ENCODE measurements at places on chromosomes 12 and 14. TPM values are rescaled to one million over a fixed set of nuclear protein-coding genes. Genes with fewer than 3 reads are reported as not detected.

The HOXC6 gene
- total RNA-seq = not detected

The HOXC4 gene
- not detected for total RNA-seq

DNA sequence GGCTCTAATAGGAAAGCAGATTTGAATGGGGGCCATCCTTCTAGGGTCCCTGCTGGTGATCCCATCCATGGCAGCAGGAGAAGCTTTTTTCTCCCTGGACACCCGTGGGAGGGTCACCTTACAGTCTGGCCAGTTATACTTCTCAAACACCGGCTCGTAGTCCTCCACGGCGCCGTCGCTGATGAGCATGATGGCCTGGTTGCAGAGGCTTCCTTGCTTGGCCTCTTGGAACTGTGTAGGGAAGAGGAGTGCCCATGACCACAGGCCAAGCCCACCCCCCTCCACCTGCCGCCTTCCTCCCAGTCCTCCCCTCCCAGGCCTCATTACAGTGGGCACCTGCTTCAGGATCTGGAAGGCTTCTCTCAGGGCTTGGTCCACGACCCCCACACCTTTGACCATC lies 33.8 kb downstream of the CACNA2D4 start:
- H3K4me1 ChIP-seq = no peaks in the 10 kb centered on the region
- H3K4me3 ChIP-seq = no peak overlapping the region
- H3K27ac ChIP-seq = no peak overlapping the region
- no peaks in the 10 kb centered on the region for H3K36me3 ChIP-seq

The KRT5 gene
- total RNA-seq = not detected

GRCh38 chr12:106855221-106855758 lies 80.8 kb downstream of the RIC8B start:
- no peak overlapping the region for H3K27ac ChIP-seq
- H3K4me1 ChIP-seq = peaks cover 2% of the 10 kb centered on the region
- peaks cover 12% of the 10 kb centered on the region for H3K36me3 ChIP-seq

The KRT81 gene
- total RNA-seq = not detected

The SIRT4 gene
- total RNA-seq = 1.0 TPM

GRCh38 chr14:42130815-42131214 lies 524.1 kb downstream of the LRFN5 start:
- no peak overlapping the region for H3K27ac ChIP-seq
- no peak overlapping the region for H3K4me3 ChIP-seq
- no peaks in the 10 kb centered on the region for H3K36me3 ChIP-seq
- no peaks in the 10 kb centered on the region for H3K4me1 ChIP-seq
- no peak for DNase-seq
- no peaks in the 10 kb centered on the region for H3K27me3 ChIP-seq

- no peak overlapping the region for H3K4me3 ChIP-seq
- DNase-seq = no peak
Measured at GRCh38 chr14:80781972-80782367, 159.6 kb downstream of the CEP128 start.

DNA sequence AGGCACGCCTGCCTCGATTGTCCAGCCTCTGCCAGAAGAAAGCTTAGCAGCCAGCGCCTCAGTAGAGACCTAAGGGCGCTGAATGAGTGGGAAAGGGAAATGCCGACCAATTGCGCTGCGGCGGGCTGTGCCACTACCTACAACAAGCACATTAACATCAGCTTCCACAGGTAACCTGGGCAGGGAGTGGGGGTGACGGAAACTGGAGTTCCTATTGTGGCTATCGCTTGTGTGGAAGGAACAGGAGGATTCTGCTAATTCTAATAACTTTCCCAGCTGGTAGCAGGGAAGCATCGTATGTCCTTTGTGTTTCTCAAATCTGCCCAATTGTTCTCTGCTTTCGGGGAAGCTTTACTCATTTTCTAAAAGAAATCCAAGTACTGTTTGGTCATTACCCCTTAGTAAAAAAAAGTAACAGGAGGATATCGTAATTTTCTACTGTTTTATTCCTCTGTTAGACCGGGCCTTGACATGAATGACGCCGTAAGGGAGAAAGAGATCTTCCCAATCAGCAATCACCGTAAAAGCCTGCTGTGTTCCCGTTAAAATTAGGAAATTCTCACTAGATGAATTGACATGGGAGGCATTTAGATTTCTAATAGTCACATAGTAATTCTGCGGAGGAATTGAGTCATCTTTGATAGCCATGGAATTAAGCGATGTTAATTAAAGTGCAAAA lies 449 bp downstream of the THAP2 start:
- H3K4me3 ChIP-seq = peak overlapping the region; percentile 97
- peaks cover 28% of the 10 kb centered on the region for H3K36me3 ChIP-seq
- no peaks in the 10 kb centered on the region for H3K27me3 ChIP-seq
- no peak for DNase-seq
- peaks cover 35% of the 10 kb centered on the region for H3K4me1 ChIP-seq

DNA sequence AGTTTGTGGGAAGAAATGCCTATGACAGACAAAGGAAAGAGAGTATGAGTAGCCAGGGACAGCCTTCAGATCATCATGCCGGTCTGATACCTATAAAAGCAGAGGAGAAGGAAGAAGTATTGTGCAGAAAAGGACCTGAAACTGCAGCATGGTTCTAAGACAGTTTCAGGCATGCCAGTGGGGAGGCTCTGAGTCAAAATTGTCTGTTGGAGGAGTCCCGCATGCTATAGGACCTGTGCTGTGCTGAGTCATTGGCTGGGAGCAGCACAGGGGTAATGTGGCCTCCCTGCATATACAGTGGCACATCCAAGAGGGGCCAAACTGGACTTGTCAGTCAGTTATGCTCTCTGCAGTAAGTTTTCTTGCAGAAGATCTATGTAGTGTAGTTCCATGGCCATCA lies 40.7 kb downstream of the NEUROD4 start:
- H3K4me1 ChIP-seq = peaks cover 12% of the 10 kb centered on the region
- DNase-seq = peak; percentile 9
- H3K27ac ChIP-seq = no peak overlapping the region
- H3K27me3 ChIP-seq = peaks cover 9% of the 10 kb centered on the region
- no peaks in the 10 kb centered on the region for H3K36me3 ChIP-seq
- no peak overlapping the region for H3K4me3 ChIP-seq

DNA sequence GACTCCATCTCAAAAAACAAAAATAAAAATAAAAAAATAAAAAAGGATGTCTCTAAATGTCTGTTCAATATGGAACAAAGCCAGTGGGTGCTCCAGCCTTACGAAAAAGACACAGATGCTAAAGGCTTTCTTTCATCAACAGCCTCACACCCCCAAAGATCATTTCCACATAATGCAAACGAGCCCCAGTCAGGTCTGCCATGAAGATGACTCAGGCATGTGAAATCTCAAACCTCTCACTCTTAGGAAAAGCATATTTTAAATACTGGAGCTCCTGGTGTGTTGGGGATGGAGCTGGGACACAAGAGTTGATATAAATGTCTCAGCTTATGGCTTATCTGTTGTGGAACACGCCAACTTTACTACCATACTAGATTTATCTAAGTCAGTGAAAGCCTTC lies 49.9 kb upstream of the PLXNC1 start:
- H3K27me3 ChIP-seq = no peaks in the 10 kb centered on the region
- DNase-seq = no peak
- peaks cover 37% of the 10 kb centered on the region for H3K4me1 ChIP-seq
- H3K36me3 ChIP-seq = no peaks in the 10 kb centered on the region
- H3K27ac ChIP-seq = no peak overlapping the region
- no peak overlapping the region for H3K4me3 ChIP-seq

DNA sequence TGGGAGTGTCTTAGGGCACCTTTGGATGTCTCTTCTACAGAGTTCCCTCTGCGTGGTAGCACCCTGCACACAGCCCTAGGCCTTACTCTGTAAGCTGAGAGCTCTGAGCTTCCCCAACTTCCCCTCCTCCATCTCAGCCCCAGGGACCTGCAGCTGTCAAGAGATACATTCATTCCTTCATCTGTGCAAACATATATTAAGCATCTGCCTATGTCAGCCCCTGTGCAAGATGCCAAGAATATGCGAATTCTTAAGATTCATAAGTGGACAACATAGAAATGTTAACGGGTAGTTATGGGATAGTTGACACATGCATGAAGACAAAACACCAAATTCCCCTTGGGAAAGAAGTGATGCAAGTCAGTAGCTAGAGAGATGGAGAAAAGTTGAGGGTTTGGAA lies 190.8 kb downstream of the SLC41A2 start:
- H3K27me3 ChIP-seq = no peaks in the 10 kb centered on the region
- no peak for DNase-seq
- H3K4me1 ChIP-seq = peaks cover 33% of the 10 kb centered on the region
- H3K27ac ChIP-seq = no peak overlapping the region
- H3K4me3 ChIP-seq = no peak overlapping the region

DNA sequence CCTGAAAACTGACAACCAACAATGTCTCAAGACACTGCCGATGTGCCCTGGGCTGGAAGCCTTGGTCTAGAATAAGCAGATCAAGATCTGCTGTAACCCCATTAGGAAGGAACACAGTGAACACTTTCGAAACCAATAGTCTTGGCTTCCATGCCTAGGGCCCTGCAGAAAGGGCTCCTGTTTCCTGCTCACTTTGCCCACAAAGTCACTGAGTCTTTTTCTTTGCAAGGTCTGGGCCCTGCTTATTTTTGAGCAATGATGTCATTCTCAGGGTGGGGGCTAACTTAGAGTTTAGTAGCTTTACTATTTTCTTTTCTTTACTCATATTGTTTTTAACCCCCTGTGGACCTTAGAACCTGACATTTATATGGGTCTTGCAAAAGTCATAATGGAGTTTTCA lies 704.2 kb upstream of the TMEM132C start:
- no peak for DNase-seq
- no peaks in the 10 kb centered on the region for H3K27me3 ChIP-seq
- H3K4me1 ChIP-seq = peaks cover 38% of the 10 kb centered on the region

DNA sequence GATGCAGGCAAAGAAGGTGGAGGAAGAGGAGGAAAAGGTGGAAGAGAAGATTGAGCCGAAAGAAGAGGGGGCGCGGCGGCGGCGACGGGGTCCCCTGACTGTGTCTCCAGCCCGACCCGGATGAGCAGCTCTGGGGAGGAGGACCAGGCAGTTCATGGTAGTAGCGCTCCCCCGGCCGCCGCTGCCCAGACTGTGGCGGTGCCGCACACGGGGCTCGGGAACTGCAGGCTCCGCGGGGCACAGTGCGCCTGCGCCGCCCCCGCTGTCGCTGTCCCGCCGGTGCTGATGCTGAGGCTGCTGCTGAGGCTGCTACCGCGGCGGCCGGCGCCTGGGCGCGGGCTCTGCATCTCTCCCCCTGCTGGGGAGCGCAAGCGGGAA lies at the start of gene KCNH5:
Gene KCNH5, minus strand, starts transcription at position 225 of the 378 bp plus-strand sequence. CDS start 272 bp downstream, outside the sequence.
- DNase-seq = no peak
- no peaks in the 10 kb centered on the region for H3K36me3 ChIP-seq
- no peaks in the 10 kb centered on the region for H3K4me1 ChIP-seq

GRCh38 chr14:37546621-37547447 lies 48.2 kb downstream of the FOXA1 start:
- H3K27ac ChIP-seq = no peak overlapping the region
- no peaks in the 10 kb centered on the region for H3K27me3 ChIP-seq
- no peak overlapping the region for H3K4me3 ChIP-seq
- no peaks in the 10 kb centered on the region for H3K36me3 ChIP-seq
- no peaks in the 10 kb centered on the region for H3K4me1 ChIP-seq
- DNase-seq = no peak

DNA sequence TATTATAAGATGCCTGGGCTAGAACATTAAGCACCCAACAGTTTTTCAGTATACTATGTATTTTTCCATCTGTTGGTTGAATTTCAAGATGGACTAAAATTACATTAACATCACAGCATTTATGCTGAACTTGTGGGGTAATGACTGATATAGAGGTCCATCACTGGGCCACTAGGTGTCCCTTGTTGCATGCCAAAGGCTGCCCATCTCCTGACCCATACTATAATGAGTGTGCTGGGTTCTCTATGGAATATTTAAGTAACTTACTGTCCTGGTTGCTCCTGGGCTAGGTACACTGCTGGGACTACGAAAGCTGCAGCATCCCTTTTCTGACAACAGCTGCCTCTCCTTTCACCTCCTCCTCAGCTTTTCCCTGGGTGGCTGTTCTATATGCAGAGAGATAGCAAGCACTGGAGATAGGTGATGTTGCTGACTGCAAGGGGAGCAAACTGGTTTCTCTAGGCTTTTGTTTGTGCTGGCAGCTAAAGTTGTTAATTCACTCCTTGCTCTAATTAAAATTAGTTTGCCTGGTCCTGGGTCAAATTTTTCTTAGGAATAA lies 138.6 kb upstream of the TRHDE start:
- no peaks in the 10 kb centered on the region for H3K36me3 ChIP-seq
- DNase-seq = no peak
- no peaks in the 10 kb centered on the region for H3K4me1 ChIP-seq

GRCh38 chr14:101058571-101058970 lies 155.0 kb upstream of the RTL1 start:
- H3K4me3 ChIP-seq = no peak overlapping the region
- peaks cover 3% of the 10 kb centered on the region for H3K27me3 ChIP-seq
- no peak overlapping the region for H3K27ac ChIP-seq
- DNase-seq = no peak
- H3K4me1 ChIP-seq = no peaks in the 10 kb centered on the region

The TMX1 gene
- total RNA-seq = 51.1 TPM

The TM9SF1 gene
- total RNA-seq = 35.3 TPM

- H3K4me1 ChIP-seq = no peaks in the 10 kb centered on the region
- no peaks in the 10 kb centered on the region for H3K36me3 ChIP-seq
- no peak overlapping the region for H3K27ac ChIP-seq
- DNase-seq = no peak
- H3K27me3 ChIP-seq = peaks cover 23% of the 10 kb centered on the region
Measured at GRCh38 chr12:1560704-1561103, 33.7 kb downstream of the FBXL14 start.

DNA sequence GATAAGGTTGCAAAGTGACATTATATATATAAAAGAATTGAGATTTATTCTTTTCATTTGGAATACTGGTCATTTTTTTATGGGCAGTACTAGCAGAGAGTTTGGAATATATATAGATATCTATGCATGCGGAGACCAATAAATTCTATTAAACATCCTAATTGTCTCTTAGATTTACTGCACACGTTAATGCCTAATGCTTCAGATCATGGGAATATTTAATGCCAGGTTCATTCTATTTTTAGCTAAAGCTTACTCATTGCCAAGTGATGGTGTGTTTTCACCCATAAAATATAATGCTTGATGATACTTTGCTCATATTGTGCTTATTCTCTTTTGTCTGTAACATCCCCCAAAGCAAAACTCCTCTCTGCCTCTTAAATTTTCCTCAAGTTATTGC lies 264.4 kb downstream of the TMEM117 start:
- no peak for DNase-seq
- H3K27ac ChIP-seq = no peak overlapping the region
- no peaks in the 10 kb centered on the region for H3K36me3 ChIP-seq

GRCh38 chr14:75911883-75912282 lies 69.9 kb downstream of the TGFB3 start:
- no peak overlapping the region for H3K27ac ChIP-seq
- H3K4me3 ChIP-seq = no peak overlapping the region
- H3K4me1 ChIP-seq = no peaks in the 10 kb centered on the region

The NR4A1 gene
- total RNA-seq = 52.7 TPM

The NUMB gene
- 53.4 TPM for total RNA-seq

The MANSC1 gene
- total RNA-seq = 1.4 TPM

The FSCB gene
- total RNA-seq = not detected

The NEUROD4 gene
- total RNA-seq = 0.05 TPM

GRCh38 chr14:21093769-21094681 lies 4.4 kb downstream of the ZNF219 start:
- no peak for DNase-seq
- peaks cover 15% of the 10 kb centered on the region for H3K27me3 ChIP-seq
- no peak overlapping the region for H3K27ac ChIP-seq

The MBD6 gene
- 66.8 TPM for total RNA-seq

GRCh38 chr14:27242874-27243273 lies 645.0 kb upstream of the NOVA1 start:
- no peaks in the 10 kb centered on the region for H3K27me3 ChIP-seq
- H3K4me3 ChIP-seq = no peak overlapping the region
- no peak for DNase-seq
